ENCODE measurements at places on chromosomes 2 and 18. TPM values are rescaled to one million over a fixed set of nuclear protein-coding genes. Genes with fewer than 3 reads are reported as not detected.

The ECEL1 gene
- total RNA-seq: not detected

The UGT1A7 gene
- 0.37 TPM for total RNA-seq

The L3MBTL4 gene
- total RNA-seq: 0.05 TPM

The FSHR gene
- not detected for total RNA-seq

The GPR17 gene
- not detected for total RNA-seq

The CDCA7 gene
- total RNA-seq: 32.7 TPM

The SCN7A gene
- total RNA-seq: not detected

The IKZF2 gene
- 20.2 TPM for total RNA-seq

The COBLL1 gene
- total RNA-seq: 14.6 TPM

The SEH1L gene
- 36.0 TPM for total RNA-seq

The TMEM17 gene
- 2.3 TPM for total RNA-seq

The IHH gene
- total RNA-seq: not detected

The TNFAIP6 gene
- not detected for total RNA-seq

The RIT2 gene
- not detected for total RNA-seq

The GKN1 gene
- total RNA-seq: not detected

The CYP27A1 gene
- 0.56 TPM for total RNA-seq

The LAMA1 gene
- 14.5 TPM for total RNA-seq

The BCL11A gene
- 10.8 TPM for total RNA-seq

The CIB4 gene
- not detected for total RNA-seq

The SLC14A1 gene
- total RNA-seq: not detected

The ICOS gene
- total RNA-seq: not detected

The MZT2B gene
- total RNA-seq: 348 TPM

The CPS1 gene
- 10.8 TPM for total RNA-seq

The MAP4K4 gene
- total RNA-seq: 42.4 TPM

The TRIM43B gene
- not detected for total RNA-seq

The GATA6 gene
- total RNA-seq: 4.0 TPM

The ASB18 gene
- not detected for total RNA-seq

The MYL1 gene
- not detected for total RNA-seq

The FASTKD2 gene
- 35.2 TPM for total RNA-seq

The GPR75 gene
- total RNA-seq: 0.78 TPM

The SCYGR4 gene
- not detected for total RNA-seq

The IL1B gene
- 63.4 TPM for total RNA-seq

The REG1A gene
- not detected for total RNA-seq

The WNT10A gene
- 16.2 TPM for total RNA-seq

The SP140L gene
- 6.0 TPM for total RNA-seq

The TRIB2 gene
- total RNA-seq: 19.5 TPM

The SCN9A gene
- 0.71 TPM for total RNA-seq
